SK-MEL-5 (cell line): ENCODE measurements at places on chromosomes 5 and 9.

- peak; percentile 48 for DNase-seq
These were observed 15.6 kb downstream of the TICAM2 start for GRCh38 chr5:115586525-115587146.

GRCh38 chr5:120096413-120096812, 367.7 kb upstream of the PRR16 start:
- peak; percentile 21 for DNase-seq

GRCh38 chr5:88140396-88140855, 128.2 kb downstream of the TMEM161B start:
- no peak for DNase-seq

GRCh38 chr5:50969151-50970031, 303.0 kb downstream of the PARP8 start:
- DNase-seq: no peak

- peak; percentile 60 for DNase-seq
These were observed 569 bp downstream of the HINT2 start for GRCh38 chr9:35814106-35814840.

DNA sequence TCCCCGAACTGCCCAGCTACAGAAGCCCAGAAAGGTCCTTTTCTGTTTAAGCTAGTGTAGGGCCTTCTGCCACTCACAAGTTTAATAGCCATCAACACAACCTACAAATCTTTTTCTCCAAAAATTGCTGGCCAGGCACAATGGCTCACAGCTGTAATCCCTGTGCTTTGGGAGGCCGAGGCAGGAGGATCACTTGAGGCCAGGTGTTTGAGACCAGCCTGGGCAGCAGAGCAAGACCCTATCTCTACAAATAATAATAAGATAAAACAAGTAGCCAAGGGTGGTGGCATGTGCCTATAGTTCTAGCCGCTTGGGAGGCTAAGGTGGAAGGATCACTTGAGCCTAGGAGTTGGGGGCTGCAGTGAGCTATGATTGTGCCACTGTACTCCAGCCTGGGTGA, 176.4 kb downstream of the HSD17B3 start:
- DNase-seq: no peak

- DNase-seq: no peak
These were observed 7.6 kb downstream of the TSPAN17 start for GRCh38 chr5:176654856-176655255.

- no peak for DNase-seq
These were observed 111.8 kb downstream of the INIP start for GRCh38 chr9:112605963-112606699.

GRCh38 chr5:55467862-55468551, 66.8 kb downstream of the PLPP1 start:
- no peak for DNase-seq

- no peak for DNase-seq
These were observed 160.6 kb downstream of the EFNA5 start for GRCh38 chr5:107510125-107510524.

- DNase-seq: no peak
These were observed 341.3 kb downstream of the RASEF start for GRCh38 chr9:82721593-82721992.

DNA sequence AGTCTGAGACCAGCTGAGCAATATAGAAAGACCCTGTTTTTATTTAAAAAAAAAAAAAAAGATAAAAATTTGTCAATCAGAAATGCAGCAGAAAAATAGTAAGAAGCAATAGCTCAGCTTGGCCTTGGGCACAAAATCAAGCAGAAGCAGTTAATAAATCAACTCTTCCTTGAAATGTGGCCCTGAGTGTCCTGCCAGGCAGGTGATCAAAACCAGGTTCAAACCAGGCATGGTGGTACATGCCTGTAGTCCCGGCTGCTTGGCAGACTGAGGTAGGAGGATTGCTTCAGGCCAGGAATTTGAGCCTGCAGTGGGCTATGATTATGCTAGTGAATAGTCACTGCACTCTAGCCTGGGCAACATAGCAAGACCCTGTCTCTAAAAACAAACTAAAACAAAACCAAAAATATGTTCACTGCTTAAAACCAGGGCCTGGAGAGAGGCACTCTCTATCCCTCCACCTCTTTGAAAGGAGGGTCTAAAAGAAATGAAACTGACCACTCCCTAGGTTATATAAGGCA, 27.9 kb upstream of the KLF9 start:
- DNase-seq: no peak

DNA sequence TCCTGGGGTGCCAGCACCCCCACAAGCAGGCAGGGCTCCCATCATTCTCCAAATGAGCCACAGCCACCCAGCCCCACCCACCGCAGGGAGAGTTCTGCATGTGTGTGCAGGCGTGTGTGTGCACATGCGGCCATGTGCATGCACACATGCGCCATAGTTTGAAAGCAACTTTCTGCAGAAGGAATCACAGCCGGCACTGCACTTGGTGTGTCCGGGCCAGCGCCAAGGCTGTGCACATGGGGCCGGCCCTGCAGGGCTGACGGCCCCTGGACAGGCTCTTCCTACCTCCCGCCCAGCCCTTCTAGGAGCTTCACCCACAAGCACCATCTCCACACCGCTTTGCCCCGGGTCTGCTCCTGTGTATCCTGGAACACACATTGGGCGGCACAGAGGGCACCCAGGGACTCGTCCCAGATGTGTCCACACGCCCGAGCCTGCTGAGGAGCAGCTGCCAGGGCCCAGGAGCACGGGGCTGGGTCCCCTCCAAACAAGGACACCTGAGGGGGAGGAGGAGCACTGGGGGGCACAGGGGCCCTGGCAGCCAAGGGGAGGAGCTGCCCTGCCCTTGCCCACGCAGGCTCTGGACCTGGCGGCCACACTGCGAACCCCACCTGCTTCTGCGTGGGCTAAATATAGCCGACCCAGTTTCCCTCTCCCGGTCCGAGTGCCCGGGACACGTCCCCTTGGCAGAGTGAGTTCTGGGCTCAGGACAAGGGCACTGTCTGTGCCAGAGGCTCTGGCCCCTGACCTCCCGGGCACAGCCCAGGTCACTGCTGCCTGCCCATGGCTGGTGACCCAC, 19.1 kb downstream of the TPPP start:
- DNase-seq: no peak

DNA sequence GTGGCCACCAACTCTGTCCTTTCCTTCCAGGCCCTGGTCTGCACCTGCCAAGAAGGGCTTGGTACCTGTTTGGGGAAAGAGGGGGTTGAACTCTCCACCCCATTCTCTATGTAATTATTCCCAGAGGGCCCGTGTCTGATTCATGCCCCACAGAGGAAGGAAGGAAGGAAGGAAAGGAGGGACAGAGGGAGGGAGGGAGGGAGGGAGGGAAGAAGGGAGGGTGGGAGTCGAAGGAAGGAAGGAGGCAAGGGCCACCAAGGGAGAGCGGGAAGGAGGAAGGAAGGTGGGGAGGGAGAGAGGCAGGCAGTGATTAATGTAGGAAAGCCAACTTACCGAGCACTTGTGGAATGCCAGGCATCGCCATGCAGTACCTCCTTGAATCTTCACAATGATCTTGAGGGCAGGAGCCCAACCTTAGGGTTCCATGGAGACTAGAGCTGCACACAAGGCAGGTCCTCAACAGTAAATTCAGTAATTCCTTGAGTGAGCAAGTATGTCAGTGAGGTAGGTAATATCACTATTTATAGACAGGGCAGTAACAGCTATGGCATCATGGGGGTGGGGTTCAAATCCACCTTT, 75.8 kb downstream of the FGF18 start:
- DNase-seq: no peak

DNA sequence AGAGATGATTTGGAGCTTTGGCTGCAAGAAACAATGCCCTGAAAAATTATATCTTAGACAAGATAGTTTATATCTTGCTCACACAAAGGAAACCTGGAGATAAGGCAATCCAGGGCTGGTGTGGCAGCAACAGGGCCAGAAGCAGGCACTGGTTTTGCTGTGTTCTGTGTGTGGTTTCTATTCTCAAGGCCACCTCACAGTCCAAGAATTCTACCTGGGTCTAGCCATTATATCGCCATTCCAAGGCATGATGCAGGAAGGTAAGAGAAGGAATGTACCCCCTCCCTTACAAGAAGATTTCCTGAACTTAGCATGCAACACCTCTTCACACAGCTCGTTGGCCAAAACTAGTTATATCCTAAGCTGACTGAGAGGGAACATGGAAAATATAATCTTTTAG, 74.5 kb upstream of the MEGF10 start:
- DNase-seq: no peak

DNA sequence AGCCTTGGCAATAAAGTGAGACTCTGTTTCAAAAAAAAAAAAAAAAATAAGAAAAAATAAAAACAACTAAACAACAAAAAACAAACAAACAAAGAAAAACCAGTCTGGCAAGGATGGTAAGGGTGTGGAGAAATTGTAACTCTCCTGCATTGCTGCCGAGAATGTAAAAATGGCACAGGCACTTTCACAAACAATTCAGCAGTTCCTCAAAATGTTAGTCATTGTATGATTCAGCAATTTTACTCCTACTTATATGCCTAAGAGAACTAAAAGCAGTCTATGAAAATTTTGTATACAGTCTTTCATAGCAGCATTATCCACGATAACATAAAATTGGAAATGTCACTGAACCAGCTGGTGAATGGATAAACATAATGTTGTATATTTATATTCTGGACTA, 280.4 kb downstream of the CDH9 start:
- DNase-seq: no peak
